Muscle of leg (tissue), 16 donors: ENCODE measurements at places on chromosomes 4 and X. TPM values are rescaled to one million over a fixed set of nuclear protein-coding genes. Genes with fewer than 3 reads are reported as not detected.
A peak's percentile ranks its signal among the peaks of the same experiment; 100 is the strongest.

DNA sequence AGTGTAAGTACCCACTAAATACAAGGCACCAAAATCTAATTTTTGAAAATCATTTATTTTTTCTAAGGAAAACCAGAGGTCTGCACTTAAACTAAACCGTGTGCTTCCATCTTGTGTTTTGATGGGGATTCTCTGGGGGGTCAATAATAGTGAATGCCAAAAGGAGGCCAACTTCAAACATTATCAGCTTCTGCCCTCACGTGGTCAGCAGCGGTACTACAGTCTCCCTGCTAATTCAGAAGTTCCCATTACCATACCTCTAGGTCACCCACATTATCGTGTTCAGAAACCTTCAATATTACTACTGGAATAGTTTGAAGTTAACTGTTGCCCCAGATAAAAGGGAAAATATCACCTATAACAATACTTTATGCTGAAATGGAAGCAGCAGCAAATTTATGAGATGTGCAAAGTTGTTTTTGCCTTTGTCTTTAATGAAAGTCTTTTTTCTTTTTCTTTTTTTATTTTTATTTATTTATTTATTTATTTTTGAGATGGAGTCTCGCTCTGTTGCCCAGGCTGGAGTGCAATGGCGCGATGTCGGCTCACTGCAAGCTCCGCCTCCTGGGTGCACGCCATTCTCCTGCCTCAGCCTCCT lies 17.3 kb downstream of the CTPS2 start:
- DNase-seq: peak; percentile 58

DNA sequence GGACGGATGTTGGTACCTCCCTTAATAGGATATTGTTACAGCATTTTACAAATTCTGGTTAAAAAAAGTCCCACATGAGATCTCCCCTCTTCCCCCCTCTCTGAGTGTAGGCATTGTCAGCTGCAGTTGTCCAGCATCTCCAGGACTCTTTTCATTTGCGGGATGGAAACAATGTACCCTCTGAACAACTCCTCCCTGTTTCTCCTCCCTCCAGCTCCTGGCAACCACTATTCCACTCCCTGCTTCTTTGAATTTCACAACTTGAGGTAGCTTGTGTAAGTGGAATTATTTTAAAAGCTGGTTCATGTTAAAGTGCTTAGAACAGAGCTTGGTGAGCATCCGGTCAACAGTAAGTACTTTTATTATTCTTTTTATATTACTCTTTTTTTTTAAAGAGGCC lies 69.8 kb downstream of the TBL1X start:
- peak; percentile 58 for DNase-seq

Gene USP17L13
- not detected for total RNA-seq

DNA sequence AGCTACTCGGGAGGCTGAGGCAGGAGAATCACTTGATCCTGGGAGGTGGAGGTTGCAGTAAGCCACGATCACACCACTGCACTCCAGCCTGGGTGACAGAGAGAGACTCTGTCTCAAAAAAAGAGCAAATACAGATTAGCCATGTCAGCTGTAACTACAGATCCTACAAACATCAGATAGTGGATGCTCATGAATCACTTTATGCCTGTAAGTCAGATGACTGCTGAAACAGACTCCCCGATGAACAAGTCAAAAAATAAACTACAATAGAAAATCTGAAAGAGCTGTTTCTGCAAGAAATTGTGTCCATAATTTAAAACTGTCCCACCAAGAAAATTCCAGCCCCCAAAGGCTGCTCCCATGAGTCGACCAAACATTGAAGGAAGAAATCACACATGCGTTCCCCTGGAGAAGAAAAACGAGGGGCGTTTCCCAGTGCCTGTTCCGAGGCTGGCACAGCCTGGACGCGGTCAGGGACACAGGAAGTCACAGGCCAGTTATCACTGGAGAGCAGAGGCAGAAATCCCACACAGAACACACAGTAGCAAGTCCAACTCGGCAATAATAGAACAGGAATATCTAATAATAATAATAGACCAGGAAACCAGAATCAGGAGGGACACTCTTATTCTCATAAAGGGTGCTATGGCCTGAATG lies 30.0 kb upstream of the GTPBP6 start:
- no peak for DNase-seq

DNA sequence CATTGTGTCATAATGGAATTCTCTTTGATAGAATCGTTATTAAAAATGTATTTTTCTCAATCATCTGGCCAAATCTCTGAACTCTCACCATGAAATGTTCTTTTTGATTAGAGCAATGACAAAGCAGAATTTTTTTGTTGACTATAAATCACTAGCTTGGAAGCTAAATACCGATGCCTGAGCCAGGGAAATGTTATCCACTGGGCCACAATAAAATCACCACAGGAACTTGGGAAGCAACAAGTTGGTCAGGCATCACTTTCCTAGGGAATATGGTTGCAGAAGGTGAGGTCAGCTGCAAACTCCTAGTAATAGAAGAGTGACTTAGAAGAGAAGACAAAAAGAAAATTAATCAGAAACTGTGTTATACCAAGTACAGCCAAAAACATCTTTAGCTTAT lies 60.6 kb upstream of the CFAP47 start:
- DNase-seq: peak; percentile 3
